ENCODE measurements at places on chromosomes 5 and 9.
A peak's percentile ranks its signal among the peaks of the same experiment; 100 is the strongest.

DNA sequence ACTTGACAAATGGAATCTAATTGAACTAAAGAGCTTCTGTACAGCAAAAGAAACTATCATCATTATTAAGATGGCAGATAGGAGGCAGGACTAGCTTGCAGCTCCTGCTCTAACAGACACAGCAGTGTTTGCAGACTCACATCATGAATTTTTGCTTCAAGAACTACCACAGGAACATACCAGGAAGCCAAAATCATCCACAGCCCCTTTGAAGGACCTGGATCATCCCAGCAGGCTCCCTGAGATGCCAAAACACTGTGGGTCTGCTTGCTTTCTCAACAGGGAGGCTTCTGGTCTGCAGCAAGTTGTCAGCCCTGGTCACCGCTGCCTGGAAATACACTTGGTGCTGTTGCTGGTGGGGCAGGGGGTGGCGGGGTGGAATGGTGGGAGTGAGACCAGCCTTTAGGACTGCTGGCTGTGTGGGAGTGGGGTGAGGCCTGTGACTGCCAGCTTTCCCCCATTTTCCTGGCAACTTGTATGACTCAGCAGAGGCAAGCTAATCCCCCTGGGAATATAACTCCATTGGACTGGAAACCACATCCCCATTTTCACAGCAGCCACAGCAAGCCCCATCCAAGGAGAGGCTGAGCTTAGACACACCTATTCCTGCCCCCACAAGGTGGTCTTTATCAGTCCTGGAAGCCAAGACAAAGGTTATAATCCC lies 533.8 kb upstream of the CYLC2 start:
- DNase-seq: no peak

DNA sequence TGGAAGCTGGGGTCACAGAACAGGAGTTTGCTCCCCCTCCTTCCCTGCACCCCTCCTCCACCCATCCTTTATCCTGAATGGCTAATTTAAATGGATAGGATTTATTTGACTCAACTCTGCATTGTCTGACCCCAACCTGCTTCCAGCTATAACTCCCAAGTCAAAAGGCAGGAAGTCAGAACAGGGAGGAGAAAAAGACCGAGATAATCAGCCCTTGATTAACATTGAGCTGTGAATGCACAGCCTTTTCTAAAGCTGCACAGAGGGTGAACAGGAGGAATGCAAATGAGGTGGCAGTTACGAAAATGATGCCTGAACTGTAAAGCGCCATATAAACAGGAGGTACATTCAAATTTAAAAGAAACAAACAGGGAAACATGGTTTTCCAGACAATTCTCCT lies 152.8 kb downstream of the SPOCK1 start:
- no peak for DNase-seq

- DNase-seq: no peak
Measured at GRCh38 chr5:133801955-133802751, 166.3 kb downstream of the C5orf15 start.

- no peak for DNase-seq
Measured at GRCh38 chr9:91834740-91835139, 115.3 kb downstream of the ROR2 start.

- no peak for DNase-seq
Measured at GRCh38 chr9:96209407-96210271, 92.3 kb downstream of the HSD17B3 start.

GRCh38 chr5:62594364-62594984 lies 15.9 kb downstream of the LRRC70 start:
- no peak for DNase-seq

DNA sequence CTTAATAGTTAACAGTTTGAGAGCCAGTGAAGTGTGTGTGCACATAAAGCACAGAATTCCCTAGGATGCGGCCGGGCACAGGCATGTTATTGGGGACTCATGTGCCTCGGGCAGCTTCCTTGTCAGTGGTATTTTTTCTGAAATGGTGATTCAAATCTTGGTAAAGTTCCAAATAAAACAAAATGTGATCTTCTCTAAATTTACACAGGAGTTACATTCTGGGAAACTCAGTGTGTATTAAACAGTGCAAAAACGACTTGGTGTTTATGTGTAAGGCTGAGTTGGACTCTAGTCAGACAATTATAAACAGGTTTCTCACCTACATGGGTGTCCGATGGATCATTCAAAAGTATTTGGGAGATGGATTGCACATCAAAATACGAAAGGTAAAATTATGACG lies 48.9 kb downstream of the BOD1 start:
- DNase-seq: no peak

GRCh38 chr5:43038496-43038989 lies 1.6 kb downstream of the ANXA2R start:
- peak; percentile 48 for DNase-seq

DNA sequence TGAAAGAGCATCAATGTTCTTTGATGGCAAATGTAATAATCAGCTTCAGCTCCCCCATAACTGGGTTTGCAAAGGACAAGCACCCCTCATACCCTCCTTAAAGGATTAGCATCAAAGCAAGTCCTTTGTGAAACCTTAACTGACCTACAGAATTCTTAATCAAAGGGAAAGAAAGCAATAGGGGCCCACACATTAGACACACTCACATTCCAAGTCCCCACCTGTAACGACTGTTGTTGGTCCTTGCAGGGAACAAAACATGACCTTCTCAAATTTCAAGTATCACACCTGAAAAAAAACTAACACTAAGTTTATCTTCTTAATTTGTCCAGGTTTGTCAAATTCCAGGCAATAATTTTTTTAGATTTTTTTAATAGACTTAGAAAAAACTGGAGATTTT lies 32.6 kb downstream of the TTC39B start:
- DNase-seq: no peak
